SJCRH30 (cell line): ENCODE measurements at places on chromosomes 4 and X.

GRCh38 chrX:153352858-153353257 lies 18.9 kb downstream of the ZNF275 start:
- no peak for DNase-seq

- no peak for DNase-seq
These were observed 7.4 kb upstream of the MGST2 start for GRCh38 chr4:139658185-139658584.

DNA sequence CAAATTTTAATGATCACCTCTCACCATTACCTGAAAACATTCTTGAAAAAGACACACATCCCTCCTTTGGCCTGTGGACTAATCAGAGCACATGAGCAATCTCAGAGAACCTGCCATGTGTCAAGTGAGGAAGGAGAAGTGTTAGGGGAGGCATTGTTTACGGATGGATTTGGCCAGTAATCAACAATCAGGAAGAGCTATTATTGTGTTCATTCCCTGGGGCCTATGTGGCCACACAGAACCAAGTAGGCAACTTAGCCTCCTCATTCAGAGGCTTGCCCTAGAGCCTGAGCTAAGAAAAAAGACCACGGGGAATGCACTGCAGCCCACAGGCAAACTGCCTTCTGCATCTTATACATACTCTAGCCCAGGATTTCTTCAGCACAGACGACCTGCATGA lies 40.6 kb upstream of the DOCK11 start:
- peak; percentile 5 for DNase-seq

GRCh38 chrX:122579526-122579925 lies 604.6 kb upstream of the GRIA3 start:
- no peak for DNase-seq

GRCh38 chrX:10039821-10040793 lies 72.9 kb downstream of the CLDN34 start:
- DNase-seq = no peak

GRCh38 chr4:42712854-42713253 lies 55.9 kb upstream of the ATP8A1 start:
- DNase-seq = no peak

GRCh38 chr4:44421330-44422065 lies 27.1 kb downstream of the KCTD8 start:
- no peak for DNase-seq

GRCh38 chr4:7422898-7423180 lies 11.9 kb downstream of the PSAPL1 start:
- DNase-seq = no peak

DNA sequence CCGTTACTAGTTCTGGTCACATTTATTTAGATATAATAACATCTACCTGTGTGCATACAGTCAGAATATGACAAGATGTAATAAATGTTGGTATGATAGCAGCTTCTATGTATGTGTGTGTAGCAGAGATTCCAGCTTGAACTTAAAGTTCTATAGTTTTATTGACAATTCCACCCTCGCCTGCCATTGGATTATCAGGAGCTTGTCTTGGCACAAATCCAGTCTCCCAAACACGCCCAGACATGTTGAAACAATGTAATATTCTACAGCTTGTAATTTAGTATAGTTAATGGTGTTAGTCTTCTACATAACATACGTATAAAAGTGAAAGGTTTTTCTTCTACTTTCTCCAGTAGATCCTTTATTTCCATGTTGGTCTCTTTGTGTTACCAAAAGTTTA lies 44.4 kb downstream of the BBS12 start:
- peak; percentile 37 for DNase-seq

DNA sequence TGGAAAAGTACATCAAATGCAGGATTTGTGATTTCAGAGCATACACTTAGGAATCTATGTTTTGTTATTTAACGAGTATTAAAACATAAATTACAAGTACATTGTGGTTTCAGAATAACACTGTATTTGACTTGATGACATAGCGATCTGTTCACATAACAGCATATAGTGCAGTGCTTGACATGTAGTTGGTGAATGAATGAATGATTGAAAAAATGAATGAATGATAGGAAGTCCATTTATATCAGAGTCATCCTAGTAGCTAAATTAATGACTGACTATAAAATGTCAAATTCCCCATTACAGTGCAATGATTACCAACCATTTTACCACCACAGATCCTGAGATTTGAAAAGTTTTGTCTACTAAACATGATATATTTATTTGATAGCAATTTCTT lies 114.6 kb upstream of the FAT1 start:
- DNase-seq = no peak

GRCh38 chrX:13876652-13877051 lies 59.8 kb upstream of the GPM6B start:
- peak; percentile 52 for DNase-seq

- DNase-seq = no peak
These were observed 8.8 kb downstream of the ZMYM3 start for GRCh38 chrX:71245159-71245558.

DNA sequence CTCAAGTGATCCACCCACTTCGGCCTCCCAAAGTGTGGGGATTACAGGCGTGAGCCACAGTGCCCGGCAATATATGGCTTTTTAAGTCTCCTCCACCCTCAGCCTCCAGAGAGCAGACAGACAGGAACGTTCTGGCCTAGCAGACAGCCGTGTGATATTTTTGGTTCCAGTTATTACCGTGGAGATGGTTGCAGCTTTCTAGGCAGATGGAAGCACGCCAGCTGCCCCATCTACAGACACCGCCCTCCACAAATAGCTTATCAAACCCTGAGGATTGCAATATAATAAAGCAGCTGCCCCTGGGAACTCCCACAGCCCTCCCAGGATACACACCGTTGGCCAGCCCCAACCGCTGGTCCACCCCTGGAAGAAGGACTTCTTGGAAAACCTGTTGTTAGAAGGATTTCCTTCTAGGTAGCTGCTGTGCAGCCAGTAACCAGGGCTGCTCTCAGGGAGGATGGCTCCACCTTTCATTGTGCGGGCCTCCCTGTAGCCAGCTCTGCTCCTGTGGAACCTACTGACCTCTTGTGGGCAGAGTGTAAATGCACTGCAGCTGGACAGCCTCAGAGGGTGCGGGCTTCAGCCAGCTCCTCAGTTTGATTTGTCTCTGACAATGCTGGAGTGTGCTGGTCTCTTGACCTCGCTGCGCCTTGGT lies 44.0 kb downstream of the SLC25A5 start:
- DNase-seq = peak; percentile 93

GRCh38 chr4:118760092-118760491 lies 74.9 kb downstream of the METTL14 start:
- DNase-seq = no peak

- DNase-seq = no peak
These were observed 49.5 kb downstream of the CD99L2 start for GRCh38 chrX:150848914-150849365.

DNA sequence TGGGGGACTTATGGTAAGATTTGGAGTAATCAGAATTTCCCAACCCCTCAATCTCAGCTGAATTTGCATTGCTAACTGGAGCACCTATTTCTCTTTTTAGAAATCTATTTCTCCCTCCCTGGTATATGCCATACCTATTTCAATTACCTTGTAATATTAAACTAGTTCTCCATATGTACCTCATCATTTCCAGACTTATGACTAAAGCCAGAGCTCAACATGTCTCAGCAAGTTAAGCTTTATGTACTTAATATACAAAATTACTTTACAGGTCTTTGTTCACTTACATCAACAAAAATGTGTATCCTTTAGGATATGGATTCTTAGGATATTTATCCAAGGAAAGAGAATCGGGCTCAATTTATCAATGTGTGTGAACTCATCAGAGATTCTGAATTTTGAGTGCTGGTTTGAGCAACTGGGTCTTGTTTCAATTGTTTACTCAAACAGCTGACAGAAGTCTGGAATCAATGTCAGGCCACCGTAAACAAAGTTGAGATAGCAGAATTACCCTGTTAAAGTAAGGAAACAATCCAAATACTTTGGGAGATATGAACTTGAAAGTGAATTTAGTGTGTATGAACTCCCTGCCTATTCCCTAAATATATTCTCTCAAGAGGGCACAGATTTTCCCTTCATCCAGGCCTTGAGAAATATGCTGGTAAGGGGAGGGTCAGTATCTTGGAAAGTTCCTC lies 199.6 kb downstream of the VEGFC start:
- no peak for DNase-seq

GRCh38 chrX:118579417-118579816 lies 83.8 kb downstream of the DOCK11 start:
- DNase-seq = no peak

- DNase-seq = no peak
These were observed 34.2 kb upstream of the TBC1D14 start for GRCh38 chr4:6875431-6875831.

- no peak for DNase-seq
These were observed 363.0 kb downstream of the FAT4 start for GRCh38 chr4:125677665-125678307.

DNA sequence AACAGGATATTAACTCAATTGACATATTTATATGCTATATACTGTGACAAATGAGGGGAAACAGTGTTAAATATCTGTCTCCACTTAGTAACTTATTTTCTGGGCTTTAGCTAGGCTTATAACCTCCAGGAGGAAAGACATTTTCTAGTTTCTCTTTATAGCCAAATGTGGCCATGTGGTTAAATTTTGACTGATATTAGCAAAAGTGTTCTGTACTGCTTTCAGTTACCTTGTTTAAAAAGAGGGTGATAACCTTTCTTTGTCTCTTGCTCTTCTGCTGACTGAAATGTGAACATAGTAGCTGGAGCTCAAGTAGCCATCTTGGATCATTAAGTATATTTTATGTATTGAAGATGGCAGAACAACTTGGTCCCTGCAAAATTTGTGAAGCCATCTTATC lies 253.7 kb downstream of the PDHA2 start:
- DNase-seq = no peak

DNA sequence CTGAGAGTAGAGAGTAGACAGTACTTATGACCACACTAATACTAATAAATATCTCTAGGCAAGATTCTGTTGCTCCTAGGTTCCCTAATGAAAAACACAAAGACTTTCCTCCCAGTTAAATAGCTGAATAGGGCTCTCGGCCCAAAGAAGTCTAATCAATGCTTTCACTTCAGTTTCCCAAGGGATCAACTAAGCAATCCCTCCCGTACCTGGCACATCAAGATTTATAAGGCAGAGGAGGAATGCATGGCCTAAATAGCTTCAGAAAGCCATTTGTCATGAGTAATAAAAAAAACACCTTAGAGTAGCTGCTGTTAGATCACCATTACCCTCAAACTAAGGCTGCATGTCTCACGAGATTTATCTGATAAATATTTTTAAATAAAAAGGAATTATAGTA lies 56.8 kb upstream of the EXOC1L start:
- DNase-seq = no peak

GRCh38 chr4:183448436-183448835 lies 4.0 kb downstream of the CDKN2AIP start:
- DNase-seq = no peak

GRCh38 chr4:125254106-125254505 lies 60.6 kb upstream of the FAT4 start:
- no peak for DNase-seq

GRCh38 chr4:91058345-91058744 lies 931.2 kb downstream of the CCSER1 start:
- DNase-seq = no peak

DNA sequence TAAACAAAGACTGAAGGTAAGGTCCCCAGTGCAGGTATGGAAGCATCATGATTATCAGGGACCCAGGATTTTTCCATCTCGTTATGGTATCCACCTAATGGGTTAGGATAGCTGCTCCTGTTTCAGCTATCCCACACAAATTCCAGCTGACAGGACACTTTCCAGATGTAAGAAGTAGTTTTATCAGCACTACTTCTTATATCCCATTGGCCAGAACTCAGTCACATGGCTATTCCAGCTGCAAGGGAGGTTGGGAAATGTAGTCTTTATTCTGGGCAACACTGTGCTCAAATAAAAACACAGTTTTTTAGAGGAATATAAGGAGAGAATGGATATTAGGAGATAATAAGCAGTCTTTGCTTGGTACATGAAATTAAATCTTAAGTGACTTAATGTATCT lies 96.7 kb downstream of the SRPX start:
- DNase-seq = no peak

GRCh38 chr4:167854881-167855280 lies 237.5 kb upstream of the ANXA10 start:
- DNase-seq = no peak

DNA sequence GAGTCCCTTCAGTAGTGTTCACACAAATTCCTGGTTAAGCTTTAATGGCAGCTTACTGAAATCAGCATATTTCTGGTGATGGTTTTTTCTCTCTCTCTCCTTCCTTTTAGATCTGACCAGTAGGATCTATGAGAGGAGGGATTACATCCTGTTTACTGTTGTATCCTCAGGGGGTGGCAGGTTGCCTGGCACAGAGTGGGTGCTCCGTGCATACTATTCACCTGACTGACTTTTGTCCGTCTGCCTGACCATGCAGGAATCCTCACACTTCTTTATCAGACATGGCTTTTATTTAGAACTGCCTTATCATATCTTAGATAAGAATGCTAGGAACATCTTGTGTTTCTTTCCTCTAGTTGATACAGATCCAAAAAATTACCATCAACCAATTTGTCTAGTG lies 29.6 kb downstream of the MCUB start:
- DNase-seq = no peak

DNA sequence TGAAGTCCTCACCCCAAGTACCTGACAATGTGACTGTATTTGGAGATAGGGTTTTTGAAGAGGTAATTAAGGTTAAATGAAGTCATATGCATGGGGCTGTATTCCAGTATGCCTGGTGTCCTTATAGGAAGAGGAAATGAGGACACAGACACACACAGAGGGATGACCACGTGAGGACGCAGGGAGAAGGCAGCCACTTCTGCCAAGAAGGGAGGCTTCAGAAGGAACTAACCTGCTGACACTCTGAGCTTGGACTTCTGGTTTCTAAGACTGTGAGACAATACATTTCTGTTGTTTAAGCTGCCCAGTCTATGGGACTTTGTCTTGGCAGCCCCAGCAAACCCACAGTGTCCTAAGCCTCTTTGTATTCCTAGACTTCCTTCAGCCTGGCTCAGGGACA lies 3.0 kb upstream of the SLC2A9 start:
- DNase-seq = no peak

- no peak for DNase-seq
These were observed 195.3 kb downstream of the MAML3 start for GRCh38 chr4:139958739-139959098.

GRCh38 chr4:90165883-90166282 lies 38.7 kb downstream of the CCSER1 start:
- no peak for DNase-seq

DNA sequence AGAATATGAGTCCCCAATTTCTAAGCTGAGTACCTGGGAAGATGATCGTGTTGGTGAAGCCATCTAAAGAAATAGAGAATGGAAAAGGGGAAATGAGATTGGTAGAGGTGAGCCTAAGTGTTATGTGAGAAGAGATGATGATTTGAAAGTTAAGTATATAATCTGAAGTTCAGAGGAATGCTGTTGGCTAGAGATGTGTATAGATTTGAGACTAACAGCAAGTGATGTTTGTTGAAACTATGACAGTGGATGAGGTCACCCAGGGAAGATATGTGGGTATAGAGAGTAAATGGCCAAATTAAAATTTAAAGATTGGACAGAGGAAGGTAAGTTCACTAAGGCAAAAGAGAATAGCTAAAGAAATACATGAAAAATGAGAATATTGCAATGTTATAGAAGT lies 324.2 kb downstream of the MAPK10 start:
- DNase-seq = no peak
